AG08396 (cell line): ENCODE measurements at places on chromosomes 3 and 15.

- no peak for DNase-seq
Measured at GRCh38 chr3:32700244-32700643, 15.3 kb downstream of the CNOT10 start.

- DNase-seq, result no peak
Measured at GRCh38 chr3:136642711-136643110, 109.5 kb downstream of the STAG1 start.

GRCh38 chr15:82699726-82700125 lies 9.9 kb downstream of the AP3B2 start:
- DNase-seq, result no peak

DNA sequence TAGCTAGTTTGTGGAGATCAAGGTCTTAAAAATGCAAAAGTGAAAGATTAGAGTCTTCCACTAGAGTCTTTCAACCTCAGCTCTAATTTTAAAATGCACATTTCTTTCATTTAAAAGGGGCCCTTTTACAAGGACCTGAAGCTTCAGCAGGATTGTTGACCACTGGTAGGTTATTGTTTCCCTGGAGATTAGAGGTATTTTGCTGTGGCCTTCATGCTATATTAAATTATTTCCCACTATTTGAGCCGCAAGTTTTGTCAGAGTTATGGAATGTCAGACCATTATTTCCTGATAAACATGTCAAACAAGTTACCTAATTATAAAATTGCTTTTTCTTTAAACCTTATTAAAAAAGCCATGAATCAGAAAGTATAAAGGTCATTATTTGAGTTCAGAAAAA lies 103.1 kb upstream of the CCNL1 start:
- no peak for DNase-seq

GRCh38 chr3:30273304-30274072 lies 332.9 kb upstream of the TGFBR2 start:
- DNase-seq, result no peak

DNA sequence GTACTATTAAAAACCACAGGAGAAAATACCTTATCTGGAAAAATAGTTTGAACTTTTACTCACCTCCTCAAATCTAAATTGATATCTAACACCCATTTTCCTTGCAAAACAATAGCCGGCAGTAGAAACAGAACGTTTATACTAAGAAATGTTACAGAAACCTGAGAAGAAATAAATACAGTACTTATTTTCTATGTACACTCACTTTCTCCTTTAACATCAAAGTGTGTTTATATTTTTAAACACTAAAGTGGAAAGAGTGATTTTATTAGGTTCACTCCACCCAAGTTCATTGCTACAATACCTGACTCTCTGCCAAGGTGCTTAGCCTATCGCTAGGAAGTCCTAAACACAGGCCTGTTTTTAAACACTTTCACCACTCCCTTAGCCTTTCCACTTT lies 87.8 kb upstream of the TJP1 start:
- DNase-seq, result no peak
